ENCODE measurements at places on chromosomes 7 and 10.

DNA sequence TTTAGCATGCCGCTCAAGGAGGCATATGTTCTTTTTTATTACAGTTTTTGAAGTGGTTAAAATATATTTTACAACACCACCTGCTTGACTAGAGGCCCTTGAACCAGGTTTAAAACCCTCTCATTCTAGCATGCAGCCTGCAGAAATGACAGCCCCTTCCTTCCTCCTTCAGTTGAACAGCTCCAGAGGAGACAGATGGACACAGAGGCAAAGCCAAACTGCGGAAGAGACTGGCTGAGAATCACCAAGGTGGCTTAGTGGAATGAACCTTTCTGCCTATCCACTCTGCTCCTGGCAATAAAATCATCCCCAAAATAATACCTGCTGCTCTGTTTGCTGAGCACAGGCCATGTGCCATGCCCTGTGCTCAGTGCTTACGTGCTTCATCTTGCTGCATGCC is 23.9 kb upstream of the PLPP4 start:
- peak; percentile 14 for DNase-seq

GRCh38 chr7:144518360-144518759 is 114.9 kb upstream of the NOBOX start:
- no peak for DNase-seq

GRCh38 chr7:5462216-5462615 is 38.6 kb upstream of the TNRC18 start:
- no peak for DNase-seq

DNA sequence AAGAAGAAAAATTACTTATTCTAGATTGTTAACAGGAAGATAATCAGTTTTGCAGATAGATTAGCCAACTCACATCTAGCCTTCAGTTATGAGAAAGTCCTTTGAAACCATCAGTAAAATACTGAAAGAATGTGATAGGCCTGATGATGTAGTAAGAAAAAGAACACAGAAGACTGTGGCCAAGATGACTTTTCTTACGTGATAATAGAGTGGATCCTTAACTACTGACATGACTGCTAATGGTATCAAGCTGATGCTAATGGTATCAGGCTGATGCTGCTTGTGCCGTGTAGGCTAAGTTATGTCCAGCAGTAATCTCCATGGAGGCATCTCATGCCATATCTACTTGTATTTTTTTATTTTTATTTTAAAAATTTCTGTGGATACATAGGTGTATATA is 114.2 kb downstream of the GLCCI1 start:
- DNase-seq = no peak

GRCh38 chr7:68623030-68623429 is 975.2 kb upstream of the AUTS2 start:
- DNase-seq = no peak

- DNase-seq = no peak
These were observed 7.1 kb downstream of the NUDT1 start for GRCh38 chr7:2248984-2249694.

- no peak for DNase-seq
These were observed 166.0 kb upstream of the TCF7L2 start for GRCh38 chr10:112784022-112784461.

GRCh38 chr10:26318672-26319071 is 102.1 kb downstream of the GAD2 start:
- no peak for DNase-seq

DNA sequence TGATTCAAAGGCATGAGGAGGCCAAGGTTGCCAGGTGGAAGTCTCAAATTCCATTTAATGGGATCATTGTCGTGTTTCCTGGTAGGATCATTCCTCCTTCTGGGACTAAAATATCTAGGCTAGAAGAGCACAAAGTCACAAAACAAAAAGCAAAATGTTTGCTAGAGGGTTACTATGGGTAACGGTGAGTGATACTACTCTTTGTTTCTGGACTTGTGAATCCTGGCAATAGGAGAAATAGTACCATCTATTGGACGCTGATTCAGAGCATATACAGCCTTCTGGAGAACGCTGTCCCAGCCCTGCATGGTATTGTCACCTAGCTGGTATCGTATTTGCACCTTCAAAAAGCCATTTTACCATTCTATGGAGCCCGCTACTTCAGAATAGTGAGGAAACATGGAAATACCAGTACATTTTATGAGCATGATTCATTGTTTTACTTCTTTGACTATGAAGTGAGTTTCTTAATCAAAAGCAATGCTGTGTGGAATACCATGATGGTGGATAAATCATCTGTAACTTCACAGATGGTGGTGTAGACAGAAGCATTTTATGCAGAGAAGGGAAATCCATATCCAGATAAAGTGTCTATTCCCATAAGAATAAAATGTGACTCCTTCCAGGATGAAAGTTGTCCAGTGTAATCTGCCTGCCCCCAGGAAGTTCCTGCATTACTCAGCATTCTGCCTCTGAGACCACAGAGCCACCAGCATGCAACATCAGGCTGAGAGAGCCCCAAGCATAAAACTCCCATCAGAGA is 361.0 kb downstream of the ETV1 start:
- DNase-seq = no peak

DNA sequence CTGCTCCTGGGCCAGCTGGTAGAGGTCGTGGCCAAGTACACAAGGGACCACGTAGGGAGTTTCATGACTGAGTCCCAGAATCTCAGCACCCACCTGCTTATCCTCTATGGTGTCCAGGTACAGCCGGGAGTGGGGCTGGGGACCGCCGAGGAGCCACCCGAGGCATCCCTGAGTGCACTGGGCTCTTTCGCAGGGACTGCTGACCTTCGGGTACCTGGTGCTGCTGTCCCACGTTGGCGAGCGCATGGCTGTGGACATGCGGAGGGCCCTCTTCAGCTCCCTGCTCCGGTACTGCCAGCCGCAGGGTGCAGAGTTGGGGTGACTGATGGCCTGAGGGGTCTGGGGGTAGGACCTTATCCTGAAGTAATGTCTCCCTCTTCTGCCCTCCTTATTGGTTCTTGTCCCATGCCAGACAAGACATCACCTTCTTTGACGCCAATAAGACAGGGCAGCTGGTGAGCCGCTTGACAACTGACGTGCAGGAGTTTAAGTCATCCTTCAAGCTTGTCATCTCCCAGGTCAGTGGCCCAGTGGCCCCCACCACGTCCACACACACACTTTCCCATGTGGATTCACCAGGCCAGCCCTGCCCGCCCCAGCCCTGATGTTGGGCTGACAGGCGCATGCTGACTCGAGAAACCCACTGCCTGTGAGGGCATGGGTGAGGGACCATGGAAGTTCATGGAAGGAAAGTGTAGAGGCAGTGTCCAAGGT is 6.2 kb downstream of the ABCB8 start:
- no peak for DNase-seq

DNA sequence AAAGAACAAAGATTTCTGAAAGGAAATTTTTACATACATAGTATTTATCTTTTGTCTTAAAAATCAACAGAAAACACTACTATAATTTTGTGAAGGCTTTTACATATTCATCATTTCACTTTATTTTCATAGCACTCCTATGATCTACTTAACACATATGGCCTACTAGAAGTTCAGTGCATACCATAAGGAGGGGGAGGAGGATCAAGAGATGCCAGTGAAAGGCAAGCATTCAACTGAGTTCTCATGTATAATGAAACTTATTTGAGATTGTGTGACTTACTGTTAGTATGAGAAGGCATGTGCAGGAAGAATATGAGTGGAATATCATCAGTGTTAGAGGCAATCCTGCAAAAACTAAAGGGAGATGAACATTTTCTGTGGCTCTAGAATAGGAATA is 10.6 kb downstream of the BRAF start:
- no peak for DNase-seq

DNA sequence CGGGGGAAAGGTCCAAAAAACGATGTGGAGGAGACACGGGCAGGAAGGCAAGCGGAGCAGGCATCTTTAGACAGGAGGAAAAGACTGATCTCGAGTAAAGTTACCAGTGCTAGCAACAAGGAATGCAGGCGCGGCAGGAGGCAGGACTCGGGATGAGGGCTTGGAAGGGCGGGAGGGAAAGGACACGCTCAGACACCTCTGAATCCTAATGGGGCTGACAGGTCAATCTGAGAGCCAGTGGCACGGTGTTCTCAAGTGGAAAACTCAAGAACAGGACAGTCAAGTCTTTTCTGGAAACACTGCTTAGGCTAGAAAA is 155.3 kb upstream of the COBL start:
- no peak for DNase-seq

GRCh38 chr7:81383846-81384245 is 386.0 kb downstream of the HGF start:
- no peak for DNase-seq

DNA sequence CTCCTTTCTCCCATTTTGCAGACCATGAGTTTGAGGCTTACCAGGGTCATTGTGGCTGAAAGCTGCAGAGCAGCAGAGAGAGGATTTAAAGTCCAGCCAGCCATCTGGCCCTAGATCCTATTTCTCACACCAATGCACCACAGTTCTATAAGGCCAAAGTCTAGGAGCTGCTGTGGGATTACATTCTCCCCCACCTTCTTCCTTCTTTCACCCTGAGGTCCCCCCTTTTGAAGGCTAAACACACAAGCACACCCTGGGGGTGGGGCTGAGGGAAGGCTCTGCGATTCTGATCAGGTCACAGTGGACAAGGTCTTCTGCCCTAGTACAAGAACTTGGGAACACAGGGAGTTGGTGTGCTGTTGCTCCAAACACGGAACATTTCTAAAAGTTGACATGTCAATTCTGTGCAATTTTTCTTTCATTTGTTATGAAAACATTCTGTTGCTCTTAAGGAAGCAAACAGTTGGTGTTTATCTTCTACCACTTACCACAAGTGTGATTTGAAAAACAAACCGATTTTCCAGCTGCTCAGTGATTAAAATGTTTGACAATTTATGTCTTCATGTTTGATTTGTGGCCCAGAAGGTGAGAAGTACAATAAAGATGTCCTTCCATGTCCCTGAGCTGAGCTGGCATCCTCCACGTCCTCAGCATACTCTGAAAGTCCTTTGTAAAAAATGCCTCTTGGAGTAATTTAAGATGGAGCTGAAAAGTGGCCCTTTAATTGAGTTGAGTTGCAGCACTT is 271.6 kb upstream of the PPP2R2D start:
- DNase-seq = peak; percentile 3

- no peak for DNase-seq
These were observed 9.3 kb upstream of the MYL7 start for GRCh38 chr7:44150466-44150832.

DNA sequence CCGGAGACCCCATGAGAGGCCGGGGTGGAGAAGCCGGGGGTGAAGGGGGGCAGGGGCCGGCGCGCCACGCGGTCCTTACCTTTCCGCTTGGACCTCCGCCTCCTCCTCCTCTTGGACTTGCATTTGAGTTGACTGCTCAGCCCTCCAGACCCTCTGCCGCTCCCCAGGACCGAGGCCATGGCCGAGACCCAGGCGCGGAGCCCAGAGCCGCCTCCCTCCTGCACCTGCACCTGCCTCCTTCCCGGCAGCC is 428 bp downstream of the ADARB2 start:
- no peak for DNase-seq

GRCh38 chr7:128363261-128363721 is 1.8 kb upstream of the PRRT4 start:
- DNase-seq = no peak

DNA sequence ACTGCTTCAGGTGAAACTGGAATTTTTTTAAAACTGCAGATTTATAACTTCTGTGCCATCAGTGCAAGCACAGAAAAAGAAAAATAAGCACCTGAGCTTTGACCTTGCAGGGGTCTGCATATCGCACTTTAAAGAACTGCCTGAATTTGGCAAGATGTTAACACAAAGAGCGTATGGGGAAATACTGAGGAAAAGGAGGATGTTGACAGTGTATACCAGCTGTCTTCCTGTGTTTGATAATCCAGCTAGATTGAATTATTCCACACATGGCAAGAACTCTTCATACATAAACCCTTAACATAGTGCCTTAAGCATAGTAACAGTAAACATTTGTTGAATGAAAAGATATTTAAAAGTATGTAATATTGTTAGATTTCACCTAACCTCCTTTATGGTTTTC is 30.0 kb downstream of the SMC3 start:
- no peak for DNase-seq

GRCh38 chr10:14670551-14671240 is 104.0 kb downstream of the FAM107B start:
- no peak for DNase-seq

DNA sequence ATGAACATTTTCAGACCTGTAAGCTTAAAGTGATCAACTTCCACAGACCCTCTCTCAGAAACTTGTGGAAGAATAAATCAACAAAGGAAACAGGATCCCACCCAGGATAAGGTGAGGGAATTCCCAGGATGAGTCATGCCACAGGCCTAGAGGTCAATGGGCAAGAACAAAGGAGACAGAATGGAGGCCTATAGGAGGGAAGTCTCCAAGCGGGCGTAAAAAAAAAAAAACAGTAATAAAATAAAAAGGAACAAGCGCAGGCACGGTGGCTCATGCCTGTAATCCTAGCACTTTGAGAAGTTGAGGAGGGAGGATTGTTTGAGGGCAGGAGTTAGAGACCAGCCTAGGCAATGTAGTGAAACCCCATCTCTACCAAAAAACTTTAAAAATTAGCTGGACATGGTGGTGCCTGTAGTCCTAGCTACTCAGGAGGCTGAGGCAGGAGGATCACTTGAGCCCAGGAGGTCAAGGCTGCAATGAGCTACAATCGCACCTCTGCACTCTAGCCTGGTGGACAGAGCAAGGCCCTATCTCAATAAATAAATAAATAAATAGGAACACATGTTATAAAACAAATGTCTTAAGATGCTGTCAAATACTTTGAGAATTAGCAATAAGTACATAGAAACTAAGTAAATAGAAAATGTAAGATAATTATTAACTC is 8.4 kb downstream of the SORBS1 start:
- no peak for DNase-seq

DNA sequence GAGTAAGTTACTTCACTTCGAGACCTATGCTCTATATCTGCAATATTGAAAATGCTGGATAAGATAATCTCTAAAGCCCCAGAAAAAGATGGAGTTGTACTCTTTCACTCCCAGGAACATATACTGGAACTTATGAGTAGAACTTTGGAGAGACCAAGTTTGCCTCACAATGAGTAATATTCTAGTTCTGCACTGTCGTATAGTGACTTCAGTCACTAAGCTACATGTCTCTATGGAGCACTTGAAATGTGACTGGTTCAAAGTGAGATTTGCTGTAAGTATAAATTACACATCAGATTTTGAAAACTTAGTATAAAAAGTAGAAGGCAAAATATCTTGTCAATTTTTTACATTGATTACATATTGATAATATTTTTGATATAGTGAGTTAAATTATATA is 116.4 kb downstream of the PTEN start:
- no peak for DNase-seq

Data from spinal cord (tissue), 10 donors.